BJ (cell line): ENCODE measurements at places on chromosomes 12 and 14.
A peak's percentile ranks its signal among the peaks of the same experiment; 100 is the strongest.

DNA sequence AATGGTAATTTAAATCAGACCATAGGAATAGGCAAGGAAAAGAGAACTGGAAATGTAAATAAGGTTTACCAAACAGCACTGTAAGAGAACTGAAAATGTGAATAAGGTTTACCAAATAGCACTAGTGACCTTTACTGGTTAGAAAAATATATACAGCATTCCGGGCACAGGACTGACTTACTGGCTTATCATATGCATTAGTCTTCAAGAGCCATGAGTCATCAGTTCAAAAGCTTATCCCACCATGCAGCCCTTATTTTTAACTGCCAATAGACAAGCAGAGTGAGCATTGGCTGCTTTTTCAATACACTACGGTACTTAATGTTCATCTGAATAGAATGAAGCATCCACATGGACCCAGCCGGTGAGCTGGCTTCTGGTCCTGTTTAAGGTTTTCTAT is 13.0 kb upstream of the NELL2 start:
- DNase-seq, result no peak

- no peak for DNase-seq
Measured at GRCh38 chr14:92568621-92569479, 55.3 kb downstream of the RIN3 start.

- DNase-seq, result peak; percentile 98
Measured at GRCh38 chr12:122946690-122947341, 19.4 kb downstream of the ABCB9 start.

DNA sequence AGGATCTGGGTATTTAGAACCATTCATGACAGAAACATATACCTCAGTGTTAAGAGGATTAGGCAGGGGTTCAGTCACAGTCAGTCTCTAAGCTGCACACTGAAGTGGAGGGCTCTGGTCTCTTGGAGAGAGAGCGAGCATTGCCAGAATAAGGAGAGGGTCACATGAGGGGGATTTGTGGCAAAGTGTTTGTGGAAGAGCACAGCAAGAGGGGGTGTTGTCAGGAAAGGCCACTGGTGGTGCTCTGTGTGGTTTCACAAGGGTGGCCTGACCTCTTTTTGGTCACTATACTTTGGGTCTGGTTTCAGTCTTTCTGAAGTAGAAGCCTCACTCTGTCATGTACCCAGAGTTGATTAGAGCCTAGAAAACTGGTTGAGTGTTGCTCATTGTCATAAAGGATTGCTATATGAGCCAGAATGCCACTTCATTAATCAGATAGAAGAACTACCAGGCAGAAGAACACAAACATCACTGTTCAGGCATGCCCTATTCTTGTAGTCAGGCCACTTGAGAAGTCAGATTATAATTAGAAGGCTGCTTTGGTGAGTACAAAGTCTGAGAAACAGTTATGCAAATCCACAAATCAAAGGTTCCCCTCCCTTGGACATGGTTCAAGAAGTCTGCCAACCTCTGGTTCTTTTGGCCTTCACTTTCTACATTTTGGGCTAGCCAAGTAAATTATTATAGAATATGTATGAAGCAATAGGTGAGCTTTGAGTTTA is 8.4 kb downstream of the TMEM19 start:
- DNase-seq, result no peak

- DNase-seq, result no peak
Measured at GRCh38 chr12:68913682-68914081, 19.3 kb downstream of the CPM start.

GRCh38 chr14:75435473-75435872 is 7.7 kb downstream of the JDP2 start:
- DNase-seq, result no peak

DNA sequence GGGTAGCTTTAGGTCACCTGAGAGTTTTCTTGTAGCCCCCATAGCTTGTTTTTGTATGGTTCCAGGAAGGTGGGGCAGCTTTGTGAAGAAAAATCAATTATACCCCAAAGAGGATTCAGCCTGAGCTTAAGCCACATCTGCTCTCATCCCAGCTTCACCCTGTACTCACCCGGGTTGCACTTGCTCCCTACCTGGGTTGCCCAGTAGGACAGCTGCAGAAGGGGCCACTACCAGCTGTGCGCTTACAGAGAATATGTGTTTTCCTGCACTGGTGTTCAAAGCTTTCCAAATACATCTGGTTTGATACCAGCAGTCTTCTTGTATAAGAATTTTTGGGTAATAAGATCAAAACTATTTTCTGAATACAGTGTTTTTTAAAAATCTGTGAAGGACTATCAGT is 3.0 kb upstream of the SLC38A1 start:
- DNase-seq, result no peak

GRCh38 chr14:58760121-58760520 is 122.4 kb downstream of the DACT1 start:
- no peak for DNase-seq

DNA sequence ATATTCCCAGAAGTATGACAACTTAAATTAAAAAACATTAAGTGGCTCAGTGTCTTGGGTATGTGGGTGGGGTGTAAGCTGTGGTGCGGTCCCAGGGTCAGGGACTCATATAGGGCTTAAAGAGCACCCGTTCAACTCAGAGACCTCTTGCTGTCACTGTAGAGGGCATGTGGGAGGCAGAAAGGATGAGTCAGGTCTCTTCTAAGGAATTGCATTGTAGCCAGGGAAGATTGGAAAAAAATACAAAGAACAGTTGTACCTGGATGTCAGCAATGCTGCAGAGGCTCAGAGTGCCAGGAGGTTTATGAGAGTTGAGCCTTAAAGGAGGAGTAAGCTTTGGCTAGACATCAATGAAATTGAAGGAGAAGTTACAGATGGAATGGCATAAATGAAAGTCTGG is 104.1 kb downstream of the MYRFL start:
- no peak for DNase-seq

DNA sequence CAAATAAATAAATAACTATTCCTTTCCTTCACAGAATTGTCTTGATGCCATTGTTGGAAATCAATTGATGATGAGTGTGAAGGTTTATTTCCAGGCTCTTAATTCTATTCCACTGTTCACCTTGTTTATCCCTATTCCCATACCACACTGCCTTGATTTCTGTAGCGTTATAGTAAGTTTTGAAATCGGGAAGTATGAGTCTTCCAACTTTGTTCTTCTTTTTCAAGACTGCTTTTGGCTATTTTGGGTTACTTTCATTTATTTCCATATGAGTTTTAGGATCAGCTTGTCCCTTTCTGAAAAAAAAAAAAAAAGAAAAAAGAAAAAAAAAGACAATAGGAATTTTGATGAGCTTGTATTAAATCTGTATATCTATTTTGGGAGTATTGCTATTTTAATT is 9.3 kb upstream of the CDK2AP1 start:
- no peak for DNase-seq

DNA sequence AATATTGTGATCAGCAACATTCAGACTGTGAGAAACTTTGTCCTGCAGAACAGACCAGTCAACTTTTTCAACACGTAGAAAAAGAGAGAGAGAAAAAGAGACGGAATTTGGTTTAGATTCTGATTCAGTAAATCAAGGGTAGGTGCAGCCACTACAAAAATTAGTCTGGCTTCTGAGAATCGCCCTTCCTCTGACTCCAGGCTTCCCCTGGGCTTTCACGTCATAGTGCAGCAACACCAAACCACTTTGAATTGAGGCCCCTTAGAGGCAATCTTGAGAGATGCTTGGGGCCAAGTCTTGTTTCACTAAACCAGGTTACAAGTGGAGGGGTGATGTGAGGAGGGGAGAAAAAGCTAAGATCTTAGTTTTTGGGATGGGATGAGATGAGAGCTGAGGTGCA is 37.5 kb upstream of the PTGR2 start:
- DNase-seq, result no peak

DNA sequence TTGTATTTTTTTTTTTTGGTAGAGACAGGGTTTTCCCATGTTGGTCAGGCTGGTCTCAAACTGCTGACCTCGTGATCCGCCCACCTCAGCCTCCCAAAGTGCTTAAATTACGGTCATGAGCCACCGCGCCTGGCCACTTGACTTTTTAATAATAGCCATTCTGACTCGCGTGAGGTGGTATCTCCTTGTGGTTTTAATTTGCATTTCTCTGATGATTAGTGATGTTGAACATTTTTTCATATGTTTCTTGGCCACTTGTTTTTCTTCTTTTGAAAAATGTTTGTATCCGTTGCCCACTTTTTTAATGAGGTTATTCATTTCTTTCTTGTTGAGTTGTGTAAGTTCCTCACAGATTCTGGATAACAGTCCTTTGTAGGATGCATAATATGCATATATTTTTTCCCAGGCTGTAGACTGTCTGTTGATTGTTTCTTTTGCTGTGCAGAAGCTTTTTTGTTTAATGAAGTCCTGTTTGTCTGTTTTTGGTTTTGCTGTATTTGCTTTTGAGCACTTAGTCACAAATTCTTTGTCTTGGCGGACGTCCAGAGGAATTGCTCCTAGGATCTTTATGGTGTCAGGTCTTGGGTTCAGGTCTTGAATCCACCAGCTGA is 10.3 kb upstream of the PGAM5 start:
- peak; percentile 8 for DNase-seq

DNA sequence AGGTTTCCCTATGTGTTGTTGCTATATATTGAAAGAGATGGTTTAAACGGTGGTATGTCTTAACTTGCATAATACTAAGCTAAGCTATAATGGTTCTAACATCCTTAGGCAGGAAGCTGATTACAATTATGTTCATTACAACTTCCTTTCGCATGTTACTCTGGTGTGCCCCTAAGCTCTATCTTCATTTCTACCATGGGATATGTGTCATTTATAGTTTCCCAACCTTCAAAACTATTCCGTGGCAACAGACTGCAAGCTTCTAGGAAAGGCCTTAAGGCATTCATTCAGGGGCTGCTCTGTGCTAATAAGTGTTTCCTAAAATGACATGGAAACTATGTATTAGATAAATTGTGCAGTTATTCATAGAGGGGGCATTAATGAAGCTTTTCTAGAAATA is 294.6 kb downstream of the GXYLT1 start:
- no peak for DNase-seq

DNA sequence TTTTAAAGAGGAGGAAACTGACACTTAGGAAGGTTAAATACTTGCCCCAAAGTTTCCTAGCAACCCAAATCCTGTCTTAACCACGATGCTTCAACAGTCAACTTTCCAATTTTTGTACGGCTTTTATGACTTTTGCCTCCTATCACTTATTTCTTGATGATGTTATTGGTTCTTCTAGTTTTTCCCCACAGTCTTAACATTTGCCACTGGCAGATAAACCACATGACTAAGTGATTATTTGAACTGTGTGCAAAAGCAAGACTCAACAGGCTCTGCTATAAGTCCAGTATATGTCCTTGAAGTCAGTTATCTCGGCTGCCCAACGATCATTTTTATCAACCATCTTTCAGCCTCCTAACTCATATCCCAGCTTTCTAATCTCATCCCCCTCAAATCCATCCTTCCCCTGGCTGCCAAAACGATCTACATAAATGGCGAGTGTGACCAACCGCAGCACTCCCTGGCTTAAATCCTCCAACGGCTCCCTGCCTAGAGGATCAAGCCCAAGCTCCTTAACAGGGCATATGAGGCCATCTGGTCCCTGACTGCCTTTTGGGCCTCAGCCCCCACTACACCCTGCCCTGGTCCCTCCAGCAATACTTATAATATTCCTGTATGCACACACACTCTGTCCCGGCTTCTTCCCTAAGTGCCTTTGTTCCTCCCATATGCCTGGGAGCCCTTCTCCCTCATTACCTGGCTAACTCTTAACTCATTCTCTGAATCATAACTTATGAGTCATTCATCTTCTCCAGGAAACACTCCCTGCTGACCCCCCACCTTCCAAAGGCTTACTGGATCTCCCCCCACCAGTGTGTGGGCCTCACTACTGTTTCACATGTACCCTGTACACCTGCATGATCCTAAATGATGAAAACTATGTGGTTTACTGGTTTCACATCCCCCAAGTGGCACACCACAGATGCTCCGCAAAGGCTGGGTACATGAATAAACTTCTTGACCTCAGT is 8.8 kb downstream of the VPS37B start:
- no peak for DNase-seq

- DNase-seq, result no peak
Measured at GRCh38 chr12:131920157-131920508, 8.9 kb upstream of the PUS1 start.

DNA sequence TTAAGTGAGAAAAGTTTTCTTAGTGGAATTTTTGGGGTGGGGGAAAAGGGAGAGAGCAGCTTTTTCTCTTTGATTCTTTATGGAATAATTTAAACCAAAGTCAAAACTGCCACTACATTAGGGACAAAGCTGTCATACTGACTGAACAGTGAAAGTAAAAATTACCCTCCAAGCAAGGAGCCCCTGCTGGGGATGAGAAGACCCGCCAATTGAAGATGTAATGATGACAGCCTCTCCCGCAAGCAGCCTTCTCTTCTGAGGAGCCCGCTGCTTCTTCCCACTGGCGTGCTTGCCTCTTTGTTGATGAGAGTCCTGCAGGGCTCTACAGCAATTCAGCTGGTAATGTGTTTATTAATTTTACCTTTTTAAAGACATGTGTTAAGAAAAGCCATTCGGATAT is 151.0 kb downstream of the EFCAB11 start:
- DNase-seq, result no peak

GRCh38 chr12:124653169-124653931 is 85.9 kb upstream of the NCOR2 start:
- no peak for DNase-seq

DNA sequence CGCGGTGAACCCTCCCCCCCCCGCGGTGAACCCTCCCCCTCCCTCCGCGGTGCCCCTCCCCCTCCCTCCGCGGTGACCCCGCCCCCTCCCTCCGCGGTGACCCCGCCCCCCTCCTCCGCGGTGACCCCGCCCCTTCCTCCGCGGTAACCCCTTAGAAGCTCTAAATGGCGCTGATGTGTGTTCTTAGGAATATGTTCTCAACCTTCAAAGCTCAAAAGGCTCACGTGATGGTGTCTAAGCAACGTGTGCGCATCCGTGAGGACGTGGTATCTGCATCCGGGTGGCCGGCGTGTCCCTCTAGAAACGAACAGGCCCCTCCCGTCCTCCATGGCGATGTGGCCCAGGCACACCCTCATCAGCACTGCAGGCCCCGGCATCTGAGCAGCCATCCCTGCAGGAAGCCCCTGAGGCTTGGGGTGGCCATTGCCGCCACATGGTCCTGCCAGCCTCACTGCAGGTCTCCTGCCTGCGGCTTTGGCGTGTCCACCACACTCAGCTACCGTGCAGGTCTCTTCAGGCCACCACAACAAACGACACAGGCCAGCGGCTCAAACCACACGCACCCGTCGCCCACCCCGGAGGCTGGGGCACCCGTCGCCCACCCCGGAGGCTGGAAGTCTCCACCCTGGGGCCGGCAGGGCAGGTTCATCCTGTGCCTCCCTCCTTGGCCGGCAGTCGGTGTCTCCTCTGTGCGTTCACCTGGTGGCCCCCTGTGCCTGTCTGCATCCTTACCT is 14.5 kb upstream of the FBRSL1 start:
- DNase-seq, result no peak

DNA sequence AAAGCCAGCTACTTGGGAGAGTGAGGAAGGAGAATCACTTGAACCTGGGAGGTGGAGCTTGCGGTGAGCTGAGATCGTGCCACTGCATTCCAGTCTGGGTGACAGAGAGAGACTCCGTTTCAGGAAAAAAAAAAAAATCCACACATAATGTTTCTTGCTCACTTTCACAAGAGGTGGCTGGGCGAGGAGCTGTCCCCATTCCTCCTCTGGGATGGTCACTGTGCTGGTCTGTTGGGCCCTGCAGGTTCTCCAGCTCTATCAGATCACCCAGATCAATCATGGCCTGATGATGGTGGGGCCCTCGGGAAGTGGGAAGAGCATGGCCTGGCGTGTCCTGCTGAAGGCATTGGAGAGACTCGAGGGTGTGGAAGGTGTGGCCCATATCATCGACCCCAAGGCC is 47.3 kb downstream of the DYNC1H1 start:
- no peak for DNase-seq
